ENCODE measurements at places on chromosomes 16 and 17.

DNA sequence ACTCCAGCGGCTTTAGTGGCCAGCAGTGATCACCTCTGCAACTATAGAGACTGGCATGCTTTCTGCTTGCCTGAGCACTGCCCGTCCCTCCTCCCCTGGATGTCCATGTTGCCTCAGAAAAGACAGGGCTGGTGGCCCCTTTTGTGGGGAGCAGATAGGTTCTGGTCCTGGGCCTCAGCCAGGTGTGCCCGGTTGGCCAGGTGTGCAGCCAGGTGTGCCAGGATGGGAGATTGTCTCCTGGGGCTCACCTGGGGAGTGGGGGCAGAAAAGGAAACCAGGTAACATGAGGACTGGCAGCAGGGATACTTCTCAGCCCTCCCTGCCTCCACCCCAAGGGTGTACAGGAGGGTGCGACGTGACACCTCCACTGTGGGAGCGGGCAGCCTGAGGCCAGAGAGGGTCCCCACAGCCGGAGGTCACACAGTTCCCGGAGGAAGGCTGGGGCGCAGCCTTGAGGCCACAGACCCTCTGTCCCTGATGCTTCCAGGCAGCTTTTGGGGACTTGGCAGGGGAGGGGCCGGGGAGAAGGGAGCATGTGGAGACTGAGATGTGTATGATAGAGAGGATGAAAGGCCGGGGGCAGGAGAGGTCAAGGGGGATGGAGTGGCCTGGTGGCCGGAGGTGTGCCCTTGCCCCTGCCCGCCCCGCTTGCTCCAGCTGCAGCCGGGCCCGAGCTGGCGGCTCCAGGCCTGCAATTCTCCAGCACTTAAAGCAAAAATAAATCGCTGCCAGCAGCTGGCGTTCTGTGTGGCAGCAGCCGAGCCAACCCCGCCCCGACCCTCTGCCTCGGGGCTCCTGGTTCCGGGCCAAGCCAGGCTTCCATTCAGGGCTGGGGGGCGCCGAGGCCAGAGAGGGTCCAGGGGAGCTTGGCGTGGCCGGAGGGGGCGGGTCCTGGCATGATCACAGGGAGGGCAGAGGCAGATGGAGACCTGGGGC is 6.7 kb downstream of the KCNJ12 start:
- DNase-seq: no peak

DNA sequence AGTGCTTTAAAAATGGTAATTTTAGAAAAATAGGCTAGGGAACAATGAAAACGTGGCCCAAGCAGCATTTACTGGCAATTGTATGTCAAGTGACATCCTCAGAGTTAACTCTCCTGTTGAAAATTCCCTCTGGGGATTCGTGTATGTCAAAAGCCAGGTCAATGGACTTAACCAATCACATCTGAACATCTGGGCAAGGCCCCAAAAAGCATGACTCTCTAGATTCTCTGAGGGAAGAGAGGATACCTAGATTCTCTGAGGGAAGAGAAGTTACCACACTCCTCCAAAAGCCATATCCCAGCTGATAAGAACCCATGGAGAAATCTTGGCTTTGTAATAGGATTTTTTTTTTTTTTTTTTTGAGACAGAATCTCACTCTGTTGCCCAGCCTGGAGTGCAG is 23.5 kb downstream of the NFE2L1 start:
- DNase-seq: no peak

DNA sequence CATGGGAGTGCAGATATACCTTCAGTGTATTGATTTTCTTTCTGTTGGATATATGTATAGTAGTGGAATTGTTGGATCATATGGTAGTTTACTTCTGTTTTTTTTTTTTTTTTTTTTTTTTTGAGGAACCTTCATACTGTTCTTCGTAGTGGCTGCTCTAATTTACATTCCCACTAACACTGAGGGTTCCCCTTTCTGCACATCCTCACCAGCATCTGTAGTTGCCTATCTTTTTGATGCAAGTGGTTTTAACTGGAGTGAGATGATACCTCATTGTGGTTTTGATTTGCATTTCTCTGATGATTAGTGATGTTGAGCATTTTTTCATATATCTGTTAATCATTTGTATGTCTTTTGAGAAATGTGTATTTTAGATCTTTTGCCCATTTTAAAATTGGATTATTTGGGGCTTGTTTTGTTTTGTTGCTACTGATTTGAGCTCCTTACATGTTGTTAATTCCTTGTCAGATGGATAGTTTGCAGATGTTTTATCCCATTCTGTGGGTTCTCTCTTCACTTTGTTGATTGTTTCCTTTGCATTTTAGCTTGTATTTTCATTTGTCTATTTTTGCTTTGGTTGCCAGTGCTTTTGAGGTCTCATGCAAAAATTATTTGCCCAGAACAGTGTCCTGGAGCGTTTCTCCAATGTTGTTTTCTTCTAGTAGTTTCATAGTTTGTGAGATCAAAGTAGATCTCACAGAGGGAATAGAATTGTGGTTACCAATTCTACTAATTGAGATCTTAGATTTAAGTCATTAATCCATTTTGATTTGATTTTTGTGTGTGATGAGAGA is 25.0 kb upstream of the BCAS3 start:
- no peak for DNase-seq

DNA sequence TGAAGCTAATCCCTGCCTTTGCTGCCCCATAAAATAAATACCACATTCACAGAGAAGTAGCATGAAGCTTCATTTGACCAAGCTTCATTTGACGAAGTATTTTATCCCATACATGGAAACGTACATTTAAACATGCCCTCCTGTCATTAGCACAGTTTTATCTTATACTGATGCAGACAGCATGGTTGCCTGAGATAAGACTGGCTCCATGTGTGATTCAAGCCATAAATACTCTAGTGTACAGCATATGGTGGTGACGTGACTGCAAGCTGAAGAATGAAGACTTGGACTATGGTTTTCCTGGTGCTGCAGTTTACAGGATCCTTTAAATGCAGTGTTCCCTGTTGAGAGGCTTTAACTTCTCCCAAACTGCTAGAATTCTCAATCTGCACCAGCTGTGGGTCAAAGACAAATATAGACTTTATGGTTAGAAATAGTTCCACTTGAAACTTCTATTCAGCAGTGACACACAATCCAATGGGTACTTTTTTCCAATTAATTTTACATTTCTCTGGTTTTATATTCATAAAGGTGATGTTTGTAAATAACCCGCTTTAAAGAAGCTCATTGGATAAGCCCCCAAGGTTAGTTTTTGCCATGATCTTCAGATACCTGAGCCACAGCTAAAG is 64.9 kb downstream of the CYB561 start:
- no peak for DNase-seq

DNA sequence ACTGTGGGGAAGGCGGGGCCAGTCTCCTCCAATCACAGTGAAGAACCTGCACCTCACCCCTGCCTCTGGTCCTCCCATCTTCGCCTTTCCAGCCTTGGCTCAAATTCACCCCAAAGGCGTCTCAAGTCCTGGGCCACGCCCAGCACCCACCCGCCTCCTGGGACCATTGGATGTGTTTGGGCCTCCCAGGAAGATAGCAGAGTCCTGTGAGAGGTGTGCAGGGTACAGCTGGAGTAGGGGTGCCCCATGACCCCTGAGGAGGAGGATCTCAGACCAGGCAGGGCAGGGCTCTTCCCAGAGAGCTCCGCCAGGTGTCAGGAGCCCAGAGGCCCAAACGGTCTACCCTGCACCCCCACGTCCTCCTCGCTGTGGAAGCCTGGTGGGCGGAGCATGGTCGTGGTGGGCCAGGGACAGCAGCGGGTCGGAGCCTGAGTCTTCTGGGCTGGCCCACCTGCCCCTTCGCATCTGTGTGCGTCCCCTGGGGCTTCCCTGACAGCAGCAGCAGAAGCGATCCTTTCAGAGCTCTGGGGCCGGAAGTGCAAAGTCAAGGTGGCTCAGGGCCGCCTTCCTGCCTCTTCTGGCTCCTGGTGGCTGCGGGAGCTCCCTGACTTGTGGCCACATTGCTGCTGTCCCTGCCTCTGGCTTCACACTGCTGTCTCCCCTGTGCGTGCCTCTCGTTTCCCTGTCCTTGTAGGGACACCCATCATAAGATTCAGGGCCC is 34.9 kb upstream of the ZNF469 start:
- DNase-seq: no peak

DNA sequence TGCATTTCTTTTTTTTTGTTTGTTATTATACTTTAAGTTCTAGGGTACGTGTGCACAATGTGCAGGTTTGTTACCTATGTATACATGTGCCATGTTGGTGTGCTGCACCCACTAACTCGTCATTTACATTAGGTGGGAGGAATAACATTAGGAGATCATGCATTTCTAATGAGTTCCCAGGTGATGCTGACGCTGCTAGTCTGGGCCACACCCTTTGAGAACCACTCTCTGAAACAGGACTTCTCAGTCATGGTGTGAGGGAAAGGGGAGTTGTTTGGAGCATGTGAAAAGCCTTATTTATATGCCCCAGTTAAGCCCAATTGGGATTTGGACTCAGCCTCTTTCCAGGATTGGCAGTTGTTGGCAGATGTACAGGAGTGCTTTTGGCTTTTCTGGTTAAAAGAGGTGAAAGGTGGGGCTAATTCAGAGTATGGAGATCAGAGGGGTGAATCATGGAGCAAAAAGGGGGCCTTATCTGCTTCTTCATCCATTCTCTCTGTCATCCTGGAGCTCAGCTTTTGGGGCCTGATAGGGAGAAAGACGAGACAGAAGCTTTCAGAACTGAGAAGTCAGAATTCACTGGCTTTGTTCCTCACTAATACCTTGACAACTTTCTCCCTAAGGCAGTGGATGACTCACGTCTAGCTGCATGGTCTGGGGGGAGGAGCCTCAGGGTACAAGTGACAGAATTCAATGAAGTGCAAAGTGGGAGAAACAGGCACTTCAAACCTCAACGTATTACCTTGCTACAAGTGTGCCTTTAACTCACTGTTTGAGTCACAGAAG is 180.0 kb upstream of the CACNG3 start:
- peak; percentile 63 for DNase-seq

GRCh38 chr16:73065632-73066330 is 17.9 kb upstream of the ZFHX3 start:
- DNase-seq: no peak

GRCh38 chr16:3008690-3009037 is 4.1 kb upstream of the CLDN9 start:
- DNase-seq: no peak

DNA sequence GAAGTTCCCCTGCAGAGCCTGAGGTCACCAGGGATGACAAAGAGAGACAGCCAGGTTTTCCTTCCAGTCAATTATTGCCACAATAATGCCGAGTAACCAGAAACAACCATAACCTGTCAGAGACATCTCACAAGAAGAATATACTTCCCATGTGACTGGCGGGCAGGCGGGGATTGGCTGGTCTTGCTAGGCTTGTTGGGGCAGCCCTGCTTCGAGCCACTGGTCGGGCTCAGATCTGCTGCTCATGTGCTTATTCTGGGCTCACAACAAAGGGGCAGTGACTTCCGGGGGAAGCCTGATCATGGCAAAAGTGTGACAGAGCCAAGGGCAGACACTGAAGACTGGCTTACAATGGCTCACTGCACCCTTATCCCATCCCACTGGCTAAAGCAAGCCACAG is 48.1 kb upstream of the IRX6 start:
- DNase-seq: no peak

- no peak for DNase-seq
Observed at GRCh38 chr16:48047720-48048119, 108.1 kb downstream of the ABCC12 start.

GRCh38 chr16:9489835-9490467 is 398.5 kb downstream of the HAPSTR1 start:
- no peak for DNase-seq

GRCh38 chr16:56771558-56772279 is 41.8 kb downstream of the NUP93 start:
- no peak for DNase-seq

- DNase-seq: no peak
Observed at GRCh38 chr17:81967244-81967532, 6.2 kb upstream of the NOTUM start.

GRCh38 chr17:29603109-29603674 is 10.3 kb downstream of the ANKRD13B start:
- DNase-seq: no peak

GRCh38 chr17:9671559-9671958 is 26.2 kb downstream of the USP43 start:
- DNase-seq: no peak

DNA sequence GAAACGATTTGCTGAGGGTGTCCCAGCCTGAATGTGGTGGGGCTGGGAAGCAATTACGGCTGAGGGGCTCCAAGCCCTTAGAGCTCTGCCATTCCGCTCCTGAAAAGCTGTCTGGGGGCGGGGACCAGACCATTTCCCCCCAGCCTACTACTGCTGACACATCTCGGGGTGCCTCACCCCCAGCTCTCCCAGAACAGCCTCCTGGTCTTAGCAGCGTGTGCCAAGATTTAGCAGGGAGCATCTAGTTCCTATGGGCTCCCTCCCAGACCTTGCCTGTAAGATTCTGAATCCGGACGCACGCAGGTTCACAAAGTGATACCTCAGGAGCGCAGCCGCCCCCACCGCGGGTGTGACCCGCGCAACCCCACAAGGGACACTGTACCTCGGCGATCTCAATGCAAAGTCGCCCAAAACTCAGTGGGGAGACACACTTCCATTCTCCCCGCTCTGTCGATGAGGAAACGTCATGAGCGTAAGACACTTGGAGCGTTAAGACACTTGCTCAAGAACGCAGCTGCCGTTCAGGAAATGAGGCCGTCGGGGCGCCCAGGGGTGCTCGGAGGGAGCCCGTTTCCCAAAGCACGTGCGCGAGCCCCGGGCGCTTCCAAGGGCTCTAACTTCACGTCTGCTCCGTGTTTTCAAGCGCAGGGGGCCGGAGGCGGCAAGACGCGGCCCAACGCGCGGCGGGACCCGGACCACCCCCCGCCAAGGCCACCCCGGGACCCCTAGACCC is 629 bp downstream of the GEMIN4 start:
- peak; percentile 56 for DNase-seq

GRCh38 chr17:7026471-7027115 is 3.7 kb downstream of the BCL6B start:
- DNase-seq: no peak

GRCh38 chr17:42872251-42872965 is 21.4 kb downstream of the AOC3 start:
- no peak for DNase-seq

DNA sequence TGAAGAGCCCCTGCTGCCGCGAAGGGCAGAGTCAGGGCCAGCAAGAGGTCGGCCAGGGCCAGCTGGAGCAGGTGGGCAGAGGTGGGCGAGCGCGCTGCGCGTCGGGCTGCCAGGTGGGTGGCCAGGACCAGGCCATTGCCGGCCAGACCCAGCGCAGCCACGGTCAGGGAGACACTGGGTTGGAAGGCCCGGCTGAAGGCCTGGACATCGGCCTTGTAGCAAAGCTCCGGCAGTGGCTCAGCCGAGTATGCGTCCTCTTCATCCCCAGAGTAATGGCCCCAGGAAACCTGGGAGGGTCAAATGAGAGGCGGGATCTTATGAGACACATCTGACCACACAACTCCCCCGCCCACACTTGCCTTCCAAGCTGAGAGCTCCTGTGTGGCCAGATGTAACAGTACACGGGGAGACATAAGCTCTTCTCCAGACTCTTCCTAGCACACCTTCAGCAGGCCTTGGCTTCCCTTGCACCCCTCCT is 1.3 kb downstream of the CCR10 start:
- DNase-seq: no peak

All from activated CD4-positive, alpha-beta T cell treated with anti-CD3 and anti-CD28 coated beads, Interleukin-2, Interleukin-4, amounts not matched to agents 100 ng/mL and 50 ng/mL, durations not matched to agents 16 hours and 8 hours (primary cell).